IPS DF 6.9 (cell line): ENCODE measurements at places on chromosomes 2 and 18.

DNA sequence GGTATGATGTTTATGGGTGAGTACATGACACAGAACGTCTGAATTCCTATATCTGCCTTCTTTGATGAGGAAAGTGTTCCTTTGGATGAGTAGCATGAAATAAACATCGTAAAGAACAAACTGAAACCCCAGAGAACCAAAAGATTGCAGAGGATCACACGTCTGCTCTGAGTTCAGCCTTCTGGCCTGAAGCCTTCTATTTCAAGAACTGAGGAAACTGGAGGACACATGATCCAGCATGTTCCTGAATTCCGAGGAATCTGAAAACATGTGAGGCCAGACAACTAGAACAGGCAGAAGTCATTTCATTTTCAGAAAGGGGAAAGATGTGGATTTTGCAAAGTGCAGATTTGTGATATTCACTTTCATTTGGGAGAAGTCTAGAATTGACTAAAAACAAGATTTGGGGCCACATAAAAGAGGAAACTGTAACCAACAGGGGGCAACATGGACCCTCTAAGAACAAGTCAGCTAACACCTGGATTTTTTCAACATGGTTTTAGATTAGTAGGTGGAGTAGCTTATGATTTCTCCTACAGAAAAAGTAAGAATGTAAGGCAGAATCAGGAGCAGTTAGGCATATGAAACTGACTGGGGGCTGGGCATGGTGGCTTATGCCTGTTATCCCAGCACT is 8.3 kb downstream of the SULT6B1 start:
- DNase-seq: no peak

GRCh38 chr2:11785611-11785940 is 39.1 kb downstream of the LPIN1 start:
- no peak for DNase-seq

- DNase-seq: no peak
Measured at GRCh38 chr2:231212329-231212845, 14.0 kb downstream of the ARMC9 start.

DNA sequence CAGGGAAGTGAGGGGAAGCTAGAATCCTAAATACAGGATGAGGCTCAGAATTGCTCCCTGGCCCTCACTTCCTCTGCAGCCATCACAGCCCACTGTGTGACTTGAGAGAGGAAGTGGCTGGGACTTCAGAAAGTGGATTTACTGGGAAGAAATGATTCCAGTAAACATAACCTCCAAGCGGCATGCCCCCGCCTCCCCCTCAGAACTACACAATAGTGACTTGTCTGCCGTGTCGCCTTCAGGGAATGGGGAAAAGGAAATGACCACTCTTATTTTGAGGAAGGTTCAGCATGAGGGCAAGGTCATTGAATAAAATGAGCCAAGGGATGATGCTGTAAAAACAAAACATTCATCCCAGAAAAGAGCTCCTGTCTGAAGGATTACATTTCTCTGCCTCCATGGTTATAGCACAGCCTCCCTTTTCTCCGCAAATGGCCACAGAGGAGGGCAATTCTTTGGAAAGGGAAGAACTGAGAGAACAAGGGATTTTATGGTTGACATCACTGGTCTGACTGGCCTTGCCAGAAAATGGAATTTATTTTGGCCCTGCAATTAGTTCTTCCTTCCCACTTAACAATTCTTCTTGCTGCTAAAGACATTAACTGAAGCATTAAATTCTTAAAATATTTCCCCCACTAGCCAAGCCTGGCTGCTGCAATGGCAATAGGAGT is 78.9 kb upstream of the DAPL1 start:
- no peak for DNase-seq

DNA sequence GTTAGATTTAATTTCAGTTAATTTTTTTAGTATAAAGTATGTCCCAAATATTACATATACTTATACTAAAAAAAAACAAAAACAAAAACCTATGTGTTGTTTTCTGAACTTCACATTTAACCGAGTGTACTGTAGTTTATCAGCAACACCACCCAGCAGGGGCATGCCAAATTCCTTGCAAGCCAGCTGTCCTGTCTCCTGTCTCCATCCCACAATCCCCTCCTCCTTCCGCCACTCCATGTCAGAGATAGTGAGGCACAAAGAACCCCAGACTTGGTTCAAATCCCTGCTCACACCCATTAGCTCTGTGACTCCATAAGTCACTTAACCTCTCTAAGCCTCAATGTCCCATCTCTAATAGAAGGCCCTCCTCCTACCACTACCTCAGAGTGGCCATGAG is 9.4 kb downstream of the CHST10 start:
- DNase-seq: no peak

GRCh38 chr2:240918258-240919091 is 12.3 kb downstream of the CROCC2 start:
- no peak for DNase-seq
